Non-pigmented ciliary epithelial cell (primary cell): ENCODE measurements at places on chromosomes 3 and 15.

GRCh38 chr15:66089049-66089448 is 164.5 kb downstream of the MEGF11 start:
- DNase-seq = no peak

GRCh38 chr15:91265416-91265940 is 165.4 kb downstream of the SV2B start:
- no peak for DNase-seq

- no peak for DNase-seq
Measured at GRCh38 chr15:31495281-31495680, 168.6 kb downstream of the KLF13 start.

DNA sequence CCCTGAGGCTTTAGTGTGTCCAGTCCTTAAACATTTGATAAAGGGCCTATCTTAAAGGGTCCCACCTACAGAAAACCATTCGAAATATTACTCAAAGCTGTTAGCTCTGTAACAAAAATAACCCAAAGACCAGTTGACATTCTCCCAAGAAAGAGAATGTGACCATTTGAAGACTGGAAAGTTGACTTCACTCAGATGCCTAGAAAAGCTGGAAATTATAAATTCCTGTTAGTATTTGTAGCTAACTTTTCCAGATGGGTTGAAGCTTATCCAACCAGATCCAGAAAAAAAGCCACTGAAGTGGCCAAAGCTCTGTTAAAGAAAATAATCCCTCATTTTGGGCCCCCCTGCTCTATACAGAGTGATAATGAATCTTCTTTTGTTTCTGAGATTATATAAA is 408.4 kb downstream of the PLOD2 start:
- DNase-seq = no peak

DNA sequence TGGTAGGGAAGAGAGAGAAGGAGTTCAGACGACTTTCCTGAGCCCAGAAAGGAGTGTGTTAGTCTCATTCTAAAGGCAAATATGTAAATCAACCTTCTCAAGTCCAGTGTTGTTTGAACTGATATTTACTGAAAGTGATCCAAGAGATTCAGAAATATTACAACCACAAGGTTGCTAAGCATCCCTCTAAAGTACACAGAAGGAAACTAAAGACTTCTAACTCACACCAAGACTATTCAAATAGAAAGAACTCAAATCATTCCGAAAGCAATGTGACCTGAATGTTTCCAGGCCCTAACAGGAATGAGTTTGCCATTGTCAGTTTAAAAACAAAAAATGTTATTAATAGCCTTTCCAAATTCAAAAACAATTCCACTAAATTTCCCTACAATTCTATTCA is 56.9 kb upstream of the VGLL3 start:
- DNase-seq = no peak

DNA sequence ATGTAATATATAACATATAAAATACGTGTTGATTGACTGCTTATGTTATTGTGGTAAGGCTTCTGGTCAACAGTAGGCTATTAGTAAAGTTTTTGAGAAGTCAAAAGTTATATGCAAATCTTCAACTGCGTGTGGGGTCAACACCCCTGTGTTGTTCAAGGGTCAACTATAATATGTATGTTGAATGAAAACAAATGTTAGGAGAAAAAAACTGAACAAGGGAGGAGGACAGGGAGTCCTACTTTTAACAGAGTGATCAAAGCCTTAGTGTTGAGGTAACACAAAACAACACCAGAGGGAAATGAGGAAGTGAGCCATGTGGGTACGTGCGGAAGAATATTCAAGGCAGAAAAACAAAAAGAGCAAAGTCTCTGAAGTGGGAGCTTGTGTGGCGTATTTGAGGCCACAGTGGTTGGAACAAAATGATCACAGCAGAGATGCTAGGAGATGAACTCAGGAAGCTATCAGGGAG is 62.5 kb downstream of the SFMBT1 start:
- no peak for DNase-seq
